ENCODE measurements at places on chromosomes 5 and 9.

DNA sequence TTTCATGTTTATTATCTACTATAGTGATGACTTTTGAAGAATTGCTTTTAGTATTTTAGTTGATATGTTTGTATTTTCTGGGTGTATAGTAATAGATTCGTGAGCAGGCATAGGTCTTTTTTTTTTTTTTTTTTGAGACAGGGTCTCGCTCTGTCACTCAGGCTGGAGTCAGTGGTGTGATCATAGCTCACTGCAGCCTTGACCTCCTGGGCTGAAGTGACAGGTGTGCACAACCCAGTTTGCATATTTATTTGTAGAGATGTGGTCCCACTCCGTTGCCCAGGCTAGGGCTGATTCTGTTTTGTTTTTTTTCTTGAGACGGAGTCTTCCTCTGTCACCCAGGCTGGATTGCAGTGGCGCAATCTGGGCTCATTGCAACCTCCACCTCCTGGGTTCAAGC, 11.9 kb downstream of the ERBIN start:
- no peak for DNase-seq

- DNase-seq = peak; percentile 72
These were observed 201.2 kb upstream of the GAS1 start for GRCh38 chr9:87148331-87149104.

DNA sequence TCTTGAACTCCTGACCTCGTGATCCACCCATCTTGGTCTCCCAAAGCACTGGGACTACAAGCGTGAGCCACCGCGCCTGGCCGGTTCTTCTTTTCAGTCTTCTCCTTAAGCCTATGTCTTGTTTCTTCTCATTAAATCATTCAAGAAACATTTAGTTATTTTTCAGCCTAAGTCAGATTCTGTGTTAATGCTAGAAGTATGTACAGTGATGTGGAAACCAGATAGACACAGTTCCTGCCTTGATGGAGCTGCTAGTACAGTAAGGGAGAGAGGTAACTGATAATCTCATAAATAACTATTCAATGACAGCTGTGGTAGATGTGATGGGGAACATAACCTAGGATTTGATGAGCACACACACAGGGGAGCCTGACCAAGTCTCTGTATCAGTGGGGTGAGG, 46.3 kb upstream of the NR3C1 start:
- no peak for DNase-seq

GRCh38 chr9:36398745-36399144, 1.3 kb downstream of the RNF38 start:
- no peak for DNase-seq

- DNase-seq = no peak
These were observed 498.6 kb upstream of the GRIN3A start for GRCh38 chr9:102237094-102237493.

DNA sequence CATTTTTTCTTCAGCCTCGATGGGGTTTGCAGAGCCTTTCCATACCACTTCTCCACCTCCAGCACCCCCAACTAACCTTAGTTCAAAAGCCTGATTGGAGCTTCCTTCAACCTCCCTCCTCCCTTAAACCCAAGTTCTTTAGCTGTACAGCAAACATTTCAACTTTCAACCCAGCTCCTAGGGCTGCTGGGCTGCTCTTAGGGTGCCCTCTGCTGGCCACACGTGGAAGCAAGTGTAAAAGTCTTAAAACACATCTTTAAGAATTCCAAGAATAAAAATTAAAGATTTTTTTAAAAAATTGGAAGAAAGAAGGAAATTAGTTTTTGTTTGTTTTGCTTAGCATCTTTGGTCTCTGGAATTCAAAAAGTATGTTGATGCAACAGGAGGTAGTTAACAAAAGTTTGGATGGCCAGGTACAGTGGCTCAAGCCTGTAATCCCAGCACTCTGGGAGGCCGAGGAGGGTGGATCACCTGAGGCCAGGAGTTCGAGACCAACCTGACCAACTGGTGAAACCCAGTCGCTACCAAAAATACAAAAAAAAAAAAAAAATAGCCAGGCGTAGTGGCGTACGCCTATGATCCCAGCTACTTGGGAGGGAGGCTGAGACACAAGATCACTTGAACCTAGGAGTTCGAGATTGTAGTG, 15.5 kb upstream of the HSD17B3 start:
- DNase-seq = no peak

- DNase-seq = no peak
These were observed 22.3 kb downstream of the CAMK4 start for GRCh38 chr5:111246459-111246858.

- no peak for DNase-seq
These were observed 102.0 kb downstream of the STK32A start for GRCh38 chr5:147336876-147337275.

DNA sequence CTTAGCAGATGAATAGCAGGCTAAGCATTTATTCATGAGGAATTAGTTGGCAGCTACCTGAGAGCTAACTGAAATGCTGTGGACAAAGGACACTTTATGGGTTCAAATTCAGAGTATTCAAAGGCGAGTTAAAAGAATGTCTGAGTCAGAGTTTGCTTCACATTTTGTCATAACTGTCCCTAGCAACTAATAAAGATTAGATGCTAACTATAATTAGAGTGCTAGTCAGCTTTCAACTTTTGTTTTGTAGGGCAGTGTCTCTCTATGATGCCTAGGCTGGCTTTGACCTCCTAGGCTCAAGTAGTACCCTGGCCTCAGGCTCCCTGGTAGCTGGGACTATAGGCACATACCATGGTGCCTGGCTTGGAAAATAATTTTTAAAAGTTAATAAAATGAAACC, 4.6 kb downstream of the SMC5 start:
- no peak for DNase-seq

DNA sequence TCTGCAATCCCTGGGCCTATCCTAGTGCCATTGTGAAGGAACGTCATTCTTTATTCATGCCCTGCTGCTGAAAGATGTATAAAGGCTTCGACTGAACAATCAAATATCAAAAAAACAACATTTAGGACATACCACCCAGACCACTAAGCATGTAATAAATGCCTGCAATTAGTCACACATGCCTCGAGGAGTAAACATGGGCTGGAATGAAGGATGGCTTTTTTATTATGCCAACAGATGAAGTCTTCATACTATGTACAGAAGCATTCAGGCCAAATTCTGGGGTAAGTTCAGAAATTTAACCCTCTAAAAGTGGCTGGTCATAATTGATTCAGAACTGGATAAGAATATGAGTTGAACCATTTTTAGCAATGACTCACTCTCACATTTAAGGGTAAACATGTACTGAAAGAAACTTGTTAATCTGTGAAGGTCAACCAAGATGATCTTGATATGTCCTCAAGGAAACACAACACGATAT, 38.1 kb downstream of the FAM240B start:
- DNase-seq = no peak

DNA sequence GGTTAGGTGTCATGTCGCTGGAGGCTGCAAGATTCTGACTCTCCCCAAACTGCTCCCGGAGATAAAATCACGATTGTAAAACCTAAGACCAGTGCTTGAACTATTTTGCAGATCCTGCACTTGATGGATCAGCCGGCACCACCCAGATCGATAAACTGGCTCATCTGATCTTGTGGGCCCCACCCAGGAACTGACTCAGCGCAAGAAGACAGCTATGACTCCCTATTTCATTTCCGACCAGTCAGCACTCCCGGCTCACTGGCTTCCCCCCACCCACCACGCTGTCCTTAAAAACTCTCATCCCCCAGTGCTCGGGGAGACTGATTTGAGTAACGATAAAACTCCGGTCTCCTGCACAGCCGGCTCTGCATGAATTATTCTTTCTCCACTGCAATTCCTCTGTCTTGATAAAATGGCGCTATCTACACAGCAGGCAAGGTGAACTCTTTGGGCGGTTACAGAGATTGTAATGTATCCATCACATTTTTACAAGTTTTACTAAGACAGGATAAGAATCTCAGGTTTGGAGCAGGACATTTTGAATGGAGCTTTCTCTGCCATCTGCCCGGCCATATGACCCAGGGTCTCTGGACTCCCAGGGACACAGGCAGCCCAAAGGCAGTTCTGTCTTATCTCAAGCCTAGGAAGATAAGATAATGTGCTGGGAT, 10.6 kb upstream of the PPP1R26 start:
- DNase-seq = no peak

DNA sequence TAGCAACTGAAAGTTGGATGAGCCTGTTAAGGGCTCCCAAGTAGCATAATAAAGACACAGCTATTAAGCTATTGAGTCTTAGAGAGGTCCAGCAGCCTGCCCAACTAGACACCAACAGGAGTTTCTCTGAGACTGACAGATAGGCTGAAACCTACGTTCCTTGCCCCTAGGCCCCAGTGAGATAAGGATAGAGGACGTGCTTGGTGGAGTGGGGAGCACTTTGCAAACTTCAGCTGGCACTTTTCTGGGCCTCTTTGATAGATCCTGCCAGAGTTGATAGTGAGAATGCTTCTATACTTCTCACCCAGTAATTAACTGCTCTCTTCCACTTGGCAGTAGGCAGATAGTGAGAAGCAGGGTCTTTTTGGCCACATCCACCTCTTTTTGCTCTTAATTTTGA, 20.8 kb upstream of the CTNNA1 start:
- DNase-seq = no peak

All from hypothalamus (tissue), 51 donors.